Endodermal cell (in vitro differentiated cells): ENCODE measurements at places on chromosomes 6 and 20. TPM values are rescaled to one million over a fixed set of nuclear protein-coding genes. Genes with fewer than 3 reads are reported as not detected.
A peak's percentile ranks its signal among the peaks of the same experiment; 100 is the strongest.

The DEFB132 gene
- total RNA-seq, result not detected in 3 replicates

The ZFP64 gene
- total RNA-seq, result 24.0 and 24.4 TPM in 2 replicates

GRCh38 chr6:132400883-132401617 is at the start of gene MOXD1:
TSS of gene MOXD1 (minus strand) at chr6:132401475. CDS start at chr6:132401426, 49 bp downstream.
- peaks cover 3% of the 10 kb centered on the region for H3K4me1 ChIP-seq
- no peaks in the 10 kb centered on the region for H3K36me3 ChIP-seq
- peak within 1 kb of the TSS; percentile 80 for H3K4me3 ChIP-seq
- H3K27ac ChIP-seq, result no peak within 1 kb of the TSS

DNA sequence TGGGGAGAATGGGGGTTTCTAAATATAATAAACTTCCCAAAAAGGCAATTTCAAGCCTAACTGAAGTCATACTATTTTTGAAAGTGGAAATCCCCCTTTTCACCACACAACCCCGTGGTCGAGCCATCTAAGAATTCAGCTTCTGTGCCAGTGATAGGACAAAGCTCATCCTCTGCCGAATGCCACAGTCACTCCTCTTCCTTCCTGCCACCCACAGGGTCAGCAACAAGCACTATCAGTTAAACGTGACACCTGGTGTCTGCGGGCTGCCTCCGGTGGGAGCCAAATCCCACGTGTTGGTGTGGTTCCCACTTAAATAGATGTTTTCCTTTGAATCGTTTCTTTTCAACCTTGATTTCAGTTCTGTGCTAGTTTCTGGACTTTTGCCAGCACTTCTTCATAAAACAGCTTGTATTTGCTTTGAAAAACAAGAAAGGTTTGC is 60.7 kb downstream of the TNFAIP3 start:
- no peak for DNase-seq
- no peaks in the 10 kb centered on the region for H3K4me1 ChIP-seq
- H3K4me3 ChIP-seq, result no peak overlapping the region
- H3K27me3 ChIP-seq, result no peaks in the 10 kb centered on the region
- no peak overlapping the region for H3K27ac ChIP-seq
- H3K36me3 ChIP-seq, result no peaks in the 10 kb centered on the region

DNA sequence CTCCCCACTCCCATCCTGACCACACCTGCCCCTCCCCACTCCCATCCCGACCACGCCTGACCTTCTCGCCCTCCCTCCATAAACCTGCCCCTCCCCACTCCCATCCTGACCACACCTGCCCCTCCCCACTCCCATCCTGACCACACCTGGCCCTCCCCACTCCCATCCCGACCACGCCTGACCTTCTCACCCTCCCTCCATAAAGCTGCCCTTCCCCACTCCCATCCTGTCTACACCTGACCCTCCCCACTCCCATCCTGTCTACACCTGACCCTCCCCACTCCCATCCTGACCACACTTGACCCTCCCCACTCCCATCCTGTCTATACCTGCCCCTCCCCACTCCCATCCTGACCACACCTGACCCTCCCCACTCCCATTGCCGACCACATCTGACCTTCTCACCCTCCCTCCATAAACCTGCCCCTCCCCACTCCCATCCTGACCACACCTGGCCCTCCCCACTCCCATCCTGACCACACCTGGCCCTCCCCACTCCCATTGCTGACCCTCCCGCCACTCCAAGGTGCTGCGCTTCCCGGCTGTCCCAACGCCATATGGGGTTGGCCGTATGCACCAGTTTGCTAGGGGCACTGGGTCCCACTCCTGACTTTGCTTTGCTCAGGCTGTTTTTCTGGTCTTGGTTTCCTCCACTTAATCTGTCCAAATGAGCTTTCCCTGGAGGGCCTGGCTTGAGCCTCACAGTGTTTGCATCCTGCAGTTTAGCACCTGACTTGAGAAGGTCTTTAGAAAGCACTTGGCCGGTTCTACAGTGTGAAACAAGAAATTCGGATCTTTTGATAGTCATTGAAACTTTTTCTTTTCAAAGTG is 2.9 kb downstream of the KIF25 start:
- DNase-seq, result no peak
- H3K27me3 ChIP-seq, result no peaks in the 10 kb centered on the region
- no peak overlapping the region for H3K27ac ChIP-seq
- H3K4me3 ChIP-seq, result no peak overlapping the region

- no peaks in the 10 kb centered on the region for H3K4me1 ChIP-seq
- H3K36me3 ChIP-seq, result no peaks in the 10 kb centered on the region
- H3K27me3 ChIP-seq, result no peaks in the 10 kb centered on the region
- no peak overlapping the region for H3K27ac ChIP-seq
Measured at GRCh38 chr6:108528878-108529277, 31.8 kb upstream of the FOXO3 start.

GRCh38 chr6:149751239-149751638 is 1.7 kb downstream of the PCMT1 start:
- peaks cover 6% of the 10 kb centered on the region for H3K36me3 ChIP-seq
- peaks cover 3% of the 10 kb centered on the region for H3K4me1 ChIP-seq
- no peak overlapping the region for H3K27ac ChIP-seq
- no peak for DNase-seq

GRCh38 chr6:78829407-78829806 is 37.9 kb upstream of the IRAK1BP1 start:
- H3K36me3 ChIP-seq, result no peaks in the 10 kb centered on the region
- H3K27ac ChIP-seq, result no peak overlapping the region
- H3K27me3 ChIP-seq, result no peaks in the 10 kb centered on the region
- H3K4me3 ChIP-seq, result no peak overlapping the region
- no peak for DNase-seq
- no peaks in the 10 kb centered on the region for H3K4me1 ChIP-seq

- peak within 1 kb of the TSS; percentile 88 for H3K4me3 ChIP-seq
- DNase-seq, result peak; percentile 81
- no peaks in the 10 kb centered on the region for H3K36me3 ChIP-seq
- H3K27ac ChIP-seq, result no peak within 1 kb of the TSS
- peaks cover 21% of the 10 kb centered on the region for H3K27me3 ChIP-seq
Measured at GRCh38 chr20:54475334-54476168, at the start of gene DOK5. TSS of gene DOK5 (plus strand) at chr20:54475593. CDS start at chr20:54475947, 354 bp downstream.

- H3K27me3 ChIP-seq, result no peaks in the 10 kb centered on the region
- DNase-seq, result no peak
- H3K4me3 ChIP-seq, result no peak overlapping the region
- peaks cover 93% of the 10 kb centered on the region for H3K36me3 ChIP-seq
- H3K27ac ChIP-seq, result peak overlapping the region; percentile 37
Measured at GRCh38 chr20:32806356-32806755, 13.4 kb upstream of the MAPRE1 start.
